ENCODE measurements at places on chromosomes 3 and 15.

- DNase-seq, result no peak
Measured at GRCh38 chr15:58495891-58496408, 64.2 kb downstream of the LIPC start.

DNA sequence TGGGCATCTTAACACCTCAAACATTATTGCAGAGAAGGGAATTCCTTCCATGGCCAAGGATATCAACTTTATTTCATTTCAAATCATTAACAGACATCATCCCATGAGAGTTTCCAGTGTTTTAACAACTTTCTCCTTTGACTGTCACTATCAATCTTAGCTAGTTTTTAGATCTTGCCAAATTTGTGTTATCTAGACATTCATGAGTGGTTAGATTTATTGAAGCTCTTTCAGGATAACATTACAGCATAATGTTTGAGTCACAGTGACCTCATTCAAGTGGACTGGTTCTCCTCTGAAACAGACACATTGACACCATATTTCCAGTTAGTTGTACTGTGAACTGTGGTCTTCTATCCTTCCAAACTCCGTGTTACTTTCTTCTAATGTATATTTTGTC lies 8.6 kb upstream of the TNFAIP8L3 start:
- DNase-seq, result no peak

DNA sequence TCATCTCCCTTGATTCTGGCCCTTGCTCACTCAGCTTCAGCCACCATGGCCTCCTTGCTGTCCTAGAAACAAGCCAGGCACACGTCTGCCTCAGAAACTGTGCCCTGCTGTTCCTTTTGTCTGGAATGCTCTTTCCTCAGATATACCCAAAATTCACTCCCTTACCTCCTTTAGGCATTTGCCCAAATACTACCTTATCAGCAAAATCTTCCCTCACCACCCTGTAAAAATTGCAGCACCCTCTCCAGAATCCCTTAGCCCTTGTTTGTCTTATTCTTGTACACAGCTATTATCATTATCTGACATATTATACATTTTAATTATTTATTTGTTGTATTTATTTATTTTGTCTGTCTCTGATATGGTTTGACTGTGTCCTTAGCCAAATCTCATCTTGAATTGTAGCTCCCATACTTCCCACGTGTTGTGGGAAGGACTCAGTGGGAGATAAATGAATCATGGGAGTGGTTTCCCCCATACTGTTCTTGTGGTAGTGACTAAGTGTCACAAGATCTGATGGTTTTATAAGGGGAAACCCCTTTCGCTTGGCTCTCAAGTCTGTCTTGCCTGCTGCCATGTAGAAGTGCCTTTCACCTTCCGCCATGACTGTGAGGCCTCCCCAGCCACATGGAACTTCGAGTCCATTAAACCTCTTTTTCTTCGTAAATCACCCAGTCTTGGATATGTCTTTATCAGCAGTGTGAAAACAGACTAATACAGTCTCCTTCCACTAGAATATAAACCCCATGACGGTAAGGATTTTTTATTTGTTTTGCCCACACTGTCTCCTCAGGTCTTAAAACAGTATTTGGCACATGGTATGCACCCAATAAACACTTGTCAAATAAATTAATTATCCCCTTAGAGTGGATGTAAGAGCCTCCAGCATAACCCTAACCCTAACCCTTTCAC lies 60.0 kb upstream of the STT3B start:
- DNase-seq, result no peak

DNA sequence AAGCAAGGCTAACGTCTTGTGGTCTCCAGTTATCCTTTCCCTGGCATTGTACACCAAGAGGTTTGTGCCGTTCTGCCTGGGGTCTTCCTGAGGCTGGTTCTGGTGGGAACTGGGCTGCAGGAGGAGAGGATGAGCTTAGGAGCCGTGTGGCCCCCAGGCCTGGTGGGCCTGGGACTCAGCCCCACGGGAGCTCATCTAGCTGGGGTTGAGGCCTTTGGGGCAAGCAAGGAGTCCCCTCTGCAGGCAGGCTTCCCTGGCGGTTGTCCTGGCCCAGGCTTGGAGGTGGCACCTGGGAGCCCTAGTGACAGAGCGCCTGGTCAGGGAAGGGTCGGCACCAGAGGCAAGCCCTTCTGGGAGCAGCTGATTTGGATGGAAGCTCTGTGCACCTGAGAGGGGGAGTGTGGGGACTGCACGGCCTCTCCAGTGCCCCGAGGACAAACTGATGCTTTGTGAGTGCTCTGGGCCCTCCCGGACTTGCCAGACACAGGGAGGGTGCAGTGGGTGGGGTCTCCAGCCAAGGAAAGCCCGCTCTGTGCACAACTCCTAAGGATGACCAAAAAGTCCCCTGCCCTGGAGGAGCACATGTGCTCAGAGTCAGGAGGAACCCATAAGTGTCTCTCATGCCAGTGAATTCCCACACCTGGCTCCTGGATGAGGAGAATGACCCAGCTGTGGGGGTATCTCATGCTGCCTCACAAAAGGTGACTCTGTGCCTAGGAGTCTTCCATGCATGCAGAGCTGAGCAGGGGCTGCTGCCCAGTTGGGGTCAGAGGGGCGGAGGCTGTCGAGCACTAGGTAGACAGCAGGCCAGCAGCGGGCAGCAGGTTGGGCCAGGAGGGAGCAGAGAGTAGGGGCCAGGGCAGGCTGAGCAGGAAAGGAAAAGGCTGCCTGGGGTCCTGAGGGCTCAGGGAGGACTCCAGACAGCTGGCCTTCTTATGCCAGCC lies 2.7 kb downstream of the PAK6 start:
- no peak for DNase-seq

DNA sequence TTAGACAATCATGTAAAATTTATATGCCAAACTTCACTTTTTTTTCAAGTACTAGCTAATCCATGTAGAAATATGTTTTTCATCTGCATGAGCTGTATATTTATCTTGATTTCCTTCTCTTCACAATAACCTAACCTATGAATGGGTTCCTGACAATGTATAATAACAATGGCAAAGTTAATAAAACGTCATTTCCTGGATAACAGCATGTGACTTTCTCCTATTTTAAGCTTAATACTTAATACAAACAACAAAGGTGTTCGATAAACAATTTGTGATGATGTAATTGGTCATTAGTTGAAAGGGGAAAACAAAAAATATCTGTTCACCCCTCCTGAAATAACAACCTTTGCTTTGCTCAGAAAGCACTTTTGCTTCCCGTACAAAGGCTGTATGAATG lies 20.4 kb downstream of the CD200 start:
- DNase-seq, result no peak

- no peak for DNase-seq
Measured at GRCh38 chr15:28167042-28167441, 67.9 kb upstream of the OCA2 start.

All from mucosa of gallbladder (tissue), 1 donor.